ENCODE measurements at places on chromosomes 4 and X.
A peak's percentile ranks its signal among the peaks of the same experiment; 100 is the strongest.

DNA sequence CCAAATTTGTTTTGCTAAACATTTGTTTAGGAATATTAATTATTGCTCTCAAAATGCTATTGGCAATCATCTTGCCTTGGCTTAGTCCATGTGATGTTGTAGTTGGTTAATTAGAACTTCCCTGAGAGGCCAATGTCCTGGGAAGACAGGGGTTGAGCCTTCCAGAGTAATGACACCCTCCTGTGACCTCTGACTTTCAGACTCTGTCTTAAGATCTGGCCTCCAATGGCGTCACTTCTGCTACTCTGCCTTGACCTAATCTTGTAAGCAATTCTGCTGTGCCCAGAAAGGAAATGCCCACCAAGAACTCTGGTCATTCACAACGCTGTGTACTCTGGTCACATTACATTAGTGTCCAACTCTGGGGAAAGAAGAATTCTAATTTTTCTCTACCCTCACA lies 111.9 kb downstream of the SH3RF1 start:
- no peak for DNase-seq

DNA sequence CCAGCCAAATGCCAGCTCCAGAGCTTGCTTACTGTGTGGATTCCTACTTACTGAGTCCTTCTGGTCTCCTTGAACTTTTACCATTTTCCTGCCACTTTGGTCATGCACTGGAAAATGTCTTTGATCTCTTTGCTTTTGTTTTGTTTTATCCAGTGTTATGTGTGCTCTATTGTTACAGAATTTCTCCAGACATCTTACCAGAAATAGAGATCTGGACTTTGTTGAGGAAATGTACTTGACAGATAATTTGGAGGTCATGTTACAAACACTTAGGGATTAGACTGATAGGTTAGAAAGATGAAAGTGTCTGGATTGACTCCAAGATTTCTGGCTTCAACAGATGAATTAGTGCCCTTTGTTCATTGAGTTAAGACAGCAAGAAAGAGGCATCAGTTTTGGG lies 5.7 kb upstream of the ZNF330 start:
- no peak for DNase-seq

GRCh38 chr4:37827030-37827685 lies 672 bp downstream of the PGM2 start:
- no peak for DNase-seq

DNA sequence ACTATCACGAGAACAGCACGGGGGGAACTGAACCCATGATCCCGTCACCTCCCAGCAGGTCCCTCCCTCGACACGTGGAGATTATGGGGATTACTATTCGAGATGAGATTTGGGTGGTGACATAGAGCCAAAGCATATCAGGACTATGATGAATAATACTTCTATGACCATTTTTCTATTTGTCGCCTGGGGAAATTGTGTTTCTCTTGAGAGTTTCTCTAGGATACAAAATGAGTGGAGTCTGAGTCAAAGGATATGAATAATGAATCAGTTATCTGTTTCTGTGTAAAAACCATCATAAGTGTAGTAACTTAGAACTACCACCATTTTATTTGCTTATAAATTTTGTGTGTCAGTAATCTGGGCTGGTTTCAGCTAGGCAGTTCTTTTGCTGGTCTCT lies 533.0 kb upstream of the ARX start:
- no peak for DNase-seq

DNA sequence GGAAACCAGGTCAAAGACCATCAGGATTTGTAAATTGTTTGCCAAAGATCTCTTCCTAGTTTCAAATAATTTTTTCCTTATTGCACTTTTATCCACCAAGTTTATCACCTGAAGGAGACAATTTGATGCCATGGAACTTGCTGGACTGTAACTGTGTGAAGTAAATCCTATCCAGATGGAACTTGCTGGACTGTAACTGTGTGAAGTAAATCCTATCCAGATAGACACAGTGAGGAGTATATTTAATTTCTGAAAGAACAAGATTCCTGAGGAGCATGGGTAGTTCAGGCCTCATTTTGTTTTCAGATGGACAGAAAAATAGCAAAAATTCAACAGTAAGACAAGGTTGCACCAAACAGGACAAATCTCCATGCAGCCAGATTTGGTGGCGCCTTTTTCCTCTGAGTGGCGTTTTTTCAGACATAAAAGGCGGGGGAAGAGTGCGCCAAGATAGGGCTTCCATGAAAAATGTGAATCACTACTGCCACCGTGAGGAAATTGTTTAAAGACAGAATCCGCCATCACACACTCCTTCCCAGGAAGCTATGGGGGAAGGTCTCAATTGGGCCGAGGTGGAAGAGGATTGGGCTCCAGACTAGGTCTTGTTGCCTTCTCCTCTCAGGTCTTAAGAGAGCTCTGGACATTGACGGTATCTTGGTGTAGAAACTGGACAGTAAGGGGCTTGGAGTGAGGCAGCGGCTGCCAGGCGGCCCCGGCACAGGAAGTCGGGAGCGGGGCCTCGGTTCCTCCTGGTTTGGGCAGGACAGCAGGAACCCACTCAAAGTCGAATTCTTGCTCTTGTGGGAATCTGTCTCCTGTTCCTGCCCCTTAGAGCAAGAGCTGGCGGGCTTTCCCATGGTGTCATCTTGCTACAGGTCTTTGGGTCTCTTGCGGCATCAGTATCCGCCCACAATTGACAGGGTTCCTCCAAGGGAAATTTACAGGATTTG lies 234.7 kb downstream of the OR13H1 start:
- peak; percentile 81 for DNase-seq

- DNase-seq, result no peak
These were observed 21.9 kb downstream of the CCKAR start for GRCh38 chr4:26468283-26468949.

DNA sequence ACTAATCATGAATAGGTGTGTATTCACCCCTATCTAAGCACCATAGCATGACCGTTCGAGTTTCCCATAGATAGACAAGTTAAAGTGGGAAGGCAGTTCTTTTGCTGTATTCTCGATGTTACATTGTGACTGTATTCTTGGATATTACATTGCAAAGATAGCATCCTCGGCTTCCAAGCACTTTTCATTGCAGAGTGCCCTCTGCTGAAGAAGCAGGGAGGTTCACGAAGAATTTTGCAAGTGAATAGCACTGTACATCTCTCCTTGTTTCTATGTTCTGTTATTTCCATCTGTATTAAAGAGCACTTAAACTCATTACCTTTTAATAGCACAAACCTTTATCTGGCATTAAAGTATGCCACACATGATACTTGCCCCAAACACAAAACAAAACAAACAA lies 426.7 kb upstream of the ARX start:
- no peak for DNase-seq

DNA sequence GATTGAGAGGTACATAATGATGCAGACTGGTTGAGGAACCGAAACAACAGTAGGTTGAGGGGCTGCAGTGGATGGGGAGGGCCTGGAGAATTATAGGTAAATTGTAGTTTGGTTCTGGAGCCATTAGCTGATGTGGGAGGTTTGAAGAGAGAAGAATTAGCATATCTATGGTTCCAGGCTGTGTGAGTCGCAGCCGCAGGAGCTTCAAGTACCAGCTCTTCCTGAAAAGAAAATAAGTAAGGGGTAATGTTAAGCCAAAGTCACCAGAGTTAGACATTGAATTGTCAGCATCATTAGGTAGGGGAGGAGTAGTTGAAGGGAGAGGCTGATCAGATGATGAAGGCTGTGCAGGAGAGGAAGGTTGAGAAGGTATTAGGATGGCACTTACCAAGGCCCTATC lies 29.5 kb downstream of the PF4 start:
- DNase-seq, result no peak

GRCh38 chr4:36164900-36165630 lies 79.2 kb downstream of the ARAP2 start:
- DNase-seq, result no peak

GRCh38 chr4:127506283-127506682 lies 126.5 kb upstream of the INTU start:
- DNase-seq, result no peak

GRCh38 chr4:95469617-95470016 lies 79.2 kb downstream of the UNC5C start:
- no peak for DNase-seq

DNA sequence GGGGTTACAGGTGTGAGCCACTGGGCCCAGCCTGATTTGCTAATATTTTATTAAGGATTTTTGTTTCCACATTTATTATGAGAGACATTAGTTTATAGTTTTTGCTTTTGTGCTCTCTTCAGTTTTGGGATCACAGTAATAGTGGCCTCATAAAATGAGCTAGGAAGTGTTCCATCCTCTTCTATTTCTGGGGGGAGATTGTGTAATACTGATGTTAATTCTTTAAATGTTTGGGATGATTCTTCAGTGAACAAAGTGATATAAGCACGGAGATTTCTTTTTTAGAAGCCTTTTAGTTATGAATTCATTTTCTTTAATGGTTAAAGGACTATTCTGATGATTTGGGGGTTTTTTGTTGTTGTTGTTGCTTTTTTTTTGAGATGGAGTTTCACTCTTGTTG lies 41.3 kb downstream of the RBMX start:
- no peak for DNase-seq

GRCh38 chrX:136667446-136668168 lies 19.6 kb downstream of the CD40LG start:
- DNase-seq, result no peak

DNA sequence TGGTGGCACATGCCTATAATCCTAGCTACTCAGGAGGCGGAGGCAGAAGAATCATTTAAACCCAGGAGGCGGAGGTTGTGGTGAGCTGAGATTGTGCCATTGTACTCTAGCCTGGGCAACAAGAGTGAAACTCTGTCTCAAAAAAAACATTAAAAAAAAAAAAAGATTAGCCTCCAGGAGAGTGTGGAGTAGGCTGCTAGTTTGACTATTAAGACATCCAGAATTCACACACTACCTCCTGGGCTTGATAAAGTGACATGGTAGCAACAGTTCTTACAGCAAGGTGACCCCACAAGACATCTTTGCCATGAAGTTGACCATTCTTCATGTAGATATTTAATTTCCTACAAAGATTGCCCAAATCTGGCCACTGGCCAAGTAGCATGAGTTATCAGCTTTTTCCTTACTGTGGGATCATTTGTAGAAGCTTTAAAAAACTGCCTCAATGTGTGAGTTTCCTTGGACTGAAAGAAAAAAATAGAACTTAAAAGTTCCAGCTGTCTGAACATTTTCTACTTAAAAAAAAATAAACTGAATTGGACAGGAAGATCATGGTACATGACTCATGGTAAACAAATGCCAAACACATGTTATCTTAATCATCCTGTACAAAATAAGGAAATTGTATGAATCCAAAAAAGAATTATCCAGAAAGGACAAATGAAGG lies 35.3 kb upstream of the SPRY1 start:
- DNase-seq, result no peak

DNA sequence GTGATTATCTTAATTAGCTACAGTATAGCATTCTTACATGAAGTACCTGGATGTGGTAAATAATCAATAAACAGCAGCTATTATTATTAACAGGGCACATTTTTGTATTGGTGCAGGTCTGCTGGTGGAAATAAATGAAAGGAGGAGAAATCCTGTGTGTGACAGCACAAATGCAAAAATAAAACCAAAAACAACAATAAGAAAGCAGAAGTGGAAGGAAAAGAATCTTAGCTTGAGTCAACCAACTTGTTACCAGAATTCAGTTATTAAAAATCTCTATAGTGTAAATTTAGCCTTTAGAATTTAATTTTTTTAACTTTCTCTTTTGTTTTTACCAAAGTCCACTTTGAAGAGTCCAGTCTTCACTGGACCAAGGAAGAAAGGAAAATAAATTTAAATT lies 63.1 kb upstream of the LSM6 start:
- no peak for DNase-seq

DNA sequence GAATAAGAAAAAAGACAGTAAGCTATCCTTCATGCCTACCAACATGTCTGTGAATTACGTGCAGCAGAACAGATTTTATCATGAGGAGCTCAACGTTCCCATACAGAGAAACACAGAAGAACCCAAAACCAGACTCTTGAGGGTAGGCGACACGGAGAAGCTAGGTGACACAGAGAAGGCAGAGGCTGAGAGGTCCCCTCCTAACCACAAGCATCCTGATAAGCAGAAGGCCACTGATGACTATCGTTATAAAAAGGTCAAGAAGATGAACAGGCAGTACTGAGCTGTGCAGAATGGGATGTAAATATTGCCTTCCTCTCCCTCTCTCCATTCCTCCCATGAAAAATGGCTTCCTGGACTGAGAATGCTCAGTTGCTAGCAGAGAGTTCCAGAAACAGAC lies 350.2 kb upstream of the BOD1L1 start:
- DNase-seq, result no peak

DNA sequence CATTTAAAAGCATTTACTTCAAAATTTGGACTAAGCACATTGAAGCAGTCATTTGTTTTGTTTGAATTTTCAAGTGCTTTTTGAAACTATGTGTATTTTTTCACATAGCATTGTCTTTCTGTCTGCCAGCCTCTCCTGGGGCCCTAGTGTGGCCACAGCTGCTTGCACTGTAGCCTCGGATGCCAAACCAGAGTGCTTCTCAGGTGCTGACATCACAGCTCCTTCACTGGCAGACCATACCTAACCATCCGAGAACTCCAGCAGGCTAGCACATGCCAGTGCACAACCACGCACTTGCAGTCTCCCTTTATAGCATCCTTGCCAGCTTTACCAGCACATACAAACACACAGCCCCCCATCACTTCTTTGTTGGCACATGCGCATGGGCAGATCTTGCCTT lies 1019.7 kb downstream of the STPG2 start:
- no peak for DNase-seq

DNA sequence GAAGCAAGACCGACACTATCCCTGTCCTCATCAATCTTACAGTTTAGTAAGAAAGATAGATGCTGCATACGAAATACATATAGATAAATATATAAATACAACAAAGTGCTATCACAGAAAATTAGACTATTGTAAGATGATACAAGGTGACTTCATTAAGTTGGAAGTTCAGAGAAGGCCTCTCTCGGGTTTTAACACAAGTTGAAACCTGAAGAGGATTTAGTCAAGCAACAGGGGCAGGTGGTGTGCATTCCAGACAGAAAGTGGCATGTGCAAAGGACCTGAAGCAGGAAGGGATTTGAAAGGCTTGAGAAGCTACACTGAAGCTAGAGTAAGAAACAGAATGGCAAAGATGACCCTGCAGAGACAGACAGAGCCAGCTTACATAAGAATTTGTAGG lies 36.5 kb downstream of the USP46 start:
- DNase-seq, result no peak

DNA sequence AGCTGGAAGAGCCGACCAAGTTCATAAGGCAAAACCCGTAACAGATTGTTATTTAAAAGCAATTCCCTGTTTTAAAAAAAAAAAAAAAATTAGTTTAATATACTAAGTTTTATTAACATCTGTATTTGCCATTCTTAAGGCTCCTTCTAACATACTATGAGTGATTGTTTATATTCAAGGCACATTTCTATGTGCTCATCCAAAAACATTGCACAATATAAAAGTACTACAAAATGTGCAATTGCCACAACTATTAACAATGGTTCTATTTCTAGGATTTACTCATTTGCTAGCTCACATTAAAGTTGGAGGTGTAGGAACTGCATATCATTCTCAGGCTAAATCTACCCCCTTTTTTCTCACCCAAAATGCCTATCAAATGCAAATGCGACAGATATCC lies 46.1 kb downstream of the CNOT6L start:
- no peak for DNase-seq

- DNase-seq, result no peak
These were observed 1.4 kb downstream of the EDNRA start for GRCh38 chr4:147482281-147482680.

Measured in CD4-positive, alpha-beta T cell treated with Interleukin-15 for 1 hour (primary cell).